ENCODE measurements at places on chromosomes 12 and 14.
A peak's percentile ranks its signal among the peaks of the same experiment; 100 is the strongest.

DNA sequence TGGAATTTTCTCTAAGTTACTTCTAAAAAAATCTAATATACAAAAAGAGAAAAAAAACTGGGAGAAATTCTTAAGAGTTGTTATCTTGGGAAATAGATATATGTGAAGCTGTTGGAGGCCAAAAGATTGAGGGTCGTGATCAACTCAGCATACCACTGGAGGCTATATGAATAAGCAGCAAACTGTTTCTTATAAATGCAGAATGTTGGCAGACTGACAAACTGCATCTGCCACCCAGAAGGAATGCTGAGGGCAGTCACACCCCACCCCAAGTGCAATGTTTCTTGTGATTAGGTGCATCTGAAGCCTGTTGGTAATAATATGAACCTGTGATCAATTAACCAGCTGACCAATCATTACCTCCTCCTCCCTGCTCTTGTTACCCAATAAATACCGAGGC is 818.6 kb upstream of the MGAT4C start:
- peak; percentile 1 for DNase-seq

DNA sequence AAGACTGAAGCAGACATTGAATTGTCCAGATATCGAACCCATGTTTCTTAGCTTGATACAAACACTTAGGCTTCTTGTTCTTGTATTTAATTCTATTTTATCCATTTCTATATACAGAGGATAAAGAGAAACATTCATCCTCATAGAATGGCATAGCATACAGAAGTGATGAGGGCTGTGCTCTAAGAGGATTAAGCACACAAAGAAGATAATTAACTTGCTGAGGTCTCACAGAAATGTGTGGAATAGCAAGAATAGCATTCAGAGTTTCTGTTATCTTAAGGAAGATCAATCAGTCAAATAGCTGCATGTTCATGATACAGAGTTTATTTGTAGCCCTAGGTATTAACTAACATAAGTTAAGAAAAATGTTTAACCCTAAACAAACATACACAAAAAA is 27.3 kb upstream of the STRAP start:
- no peak for DNase-seq

DNA sequence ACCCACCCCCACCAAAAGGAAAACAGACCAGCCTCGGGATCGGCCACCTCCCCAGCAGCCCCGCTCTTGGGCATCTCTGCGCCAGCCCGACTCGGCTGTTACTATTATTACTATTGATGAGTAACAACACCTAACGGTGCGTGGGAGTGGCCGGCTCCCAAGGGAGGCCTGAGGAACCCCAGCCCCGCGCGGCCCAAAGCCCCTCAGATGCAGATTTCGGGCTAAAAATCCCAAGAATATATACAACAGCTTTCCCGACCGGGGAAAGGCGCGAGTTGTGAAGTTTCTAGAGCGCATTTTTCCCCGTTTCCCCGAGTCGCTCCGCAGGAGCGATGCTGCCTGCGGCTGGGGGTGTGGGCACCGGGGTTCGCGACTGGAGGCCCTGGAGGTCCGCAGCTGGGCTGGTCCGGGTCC is 565 bp downstream of the NT5DC3 start:
- no peak for DNase-seq

DNA sequence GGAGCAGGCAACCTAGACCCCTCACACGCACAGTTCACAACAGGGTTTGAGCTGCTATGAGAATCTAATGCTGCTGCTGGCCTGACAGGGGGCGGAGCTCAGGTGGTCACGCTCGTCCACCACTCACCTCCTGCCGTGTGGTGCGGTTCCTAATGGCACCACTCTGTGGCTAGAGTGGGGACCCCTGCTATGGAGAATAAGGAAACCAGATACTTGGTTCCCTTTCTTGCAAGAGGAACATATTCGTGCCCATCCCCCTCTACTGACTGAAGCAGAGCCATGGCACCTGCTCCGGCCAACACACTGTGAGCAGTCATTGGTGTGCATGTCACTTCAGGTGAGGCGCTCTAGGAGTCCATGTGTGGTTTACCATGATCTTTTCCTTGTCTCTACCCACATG is 30.4 kb upstream of the RIMBP2 start:
- no peak for DNase-seq

GRCh38 chr14:97477353-97477752 is 680.2 kb downstream of the VRK1 start:
- DNase-seq: no peak

- no peak for DNase-seq
Observed at GRCh38 chr14:58848365-58848764, 210.6 kb downstream of the DACT1 start.

- DNase-seq: no peak
Observed at GRCh38 chr14:105432657-105433056, 13.0 kb downstream of the MTA1 start.

DNA sequence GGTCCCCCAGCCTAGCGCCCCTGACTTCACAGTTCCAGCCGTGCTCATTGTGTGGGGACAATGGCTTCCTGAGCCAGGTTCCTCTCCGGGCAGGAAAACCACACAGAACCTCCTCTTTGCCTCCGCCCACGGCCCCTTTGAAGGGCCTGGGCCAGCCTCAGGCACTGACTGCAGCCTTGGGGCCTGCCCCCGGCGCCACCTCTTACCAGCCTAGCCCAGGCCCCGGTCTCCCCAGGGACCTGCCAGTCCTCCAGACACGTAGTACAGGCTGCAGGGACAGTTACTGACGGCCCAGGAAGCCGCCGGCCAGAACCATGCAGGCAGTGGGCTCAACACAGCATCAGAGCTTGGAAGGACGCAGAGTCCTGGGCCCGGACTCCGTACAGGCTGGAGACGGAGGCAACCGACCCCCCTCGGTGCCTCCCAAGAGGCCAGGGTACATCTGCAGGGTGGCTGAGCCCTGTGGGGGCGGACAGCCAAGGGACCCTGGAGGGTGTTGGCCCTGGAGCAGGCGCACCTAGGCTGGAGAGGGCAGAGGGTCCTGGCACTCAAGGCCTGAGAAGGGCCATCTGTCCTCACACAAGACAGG is 20.9 kb upstream of the NUDT14 start:
- no peak for DNase-seq

GRCh38 chr14:27077214-27077613 is 479.4 kb upstream of the NOVA1 start:
- DNase-seq: no peak

DNA sequence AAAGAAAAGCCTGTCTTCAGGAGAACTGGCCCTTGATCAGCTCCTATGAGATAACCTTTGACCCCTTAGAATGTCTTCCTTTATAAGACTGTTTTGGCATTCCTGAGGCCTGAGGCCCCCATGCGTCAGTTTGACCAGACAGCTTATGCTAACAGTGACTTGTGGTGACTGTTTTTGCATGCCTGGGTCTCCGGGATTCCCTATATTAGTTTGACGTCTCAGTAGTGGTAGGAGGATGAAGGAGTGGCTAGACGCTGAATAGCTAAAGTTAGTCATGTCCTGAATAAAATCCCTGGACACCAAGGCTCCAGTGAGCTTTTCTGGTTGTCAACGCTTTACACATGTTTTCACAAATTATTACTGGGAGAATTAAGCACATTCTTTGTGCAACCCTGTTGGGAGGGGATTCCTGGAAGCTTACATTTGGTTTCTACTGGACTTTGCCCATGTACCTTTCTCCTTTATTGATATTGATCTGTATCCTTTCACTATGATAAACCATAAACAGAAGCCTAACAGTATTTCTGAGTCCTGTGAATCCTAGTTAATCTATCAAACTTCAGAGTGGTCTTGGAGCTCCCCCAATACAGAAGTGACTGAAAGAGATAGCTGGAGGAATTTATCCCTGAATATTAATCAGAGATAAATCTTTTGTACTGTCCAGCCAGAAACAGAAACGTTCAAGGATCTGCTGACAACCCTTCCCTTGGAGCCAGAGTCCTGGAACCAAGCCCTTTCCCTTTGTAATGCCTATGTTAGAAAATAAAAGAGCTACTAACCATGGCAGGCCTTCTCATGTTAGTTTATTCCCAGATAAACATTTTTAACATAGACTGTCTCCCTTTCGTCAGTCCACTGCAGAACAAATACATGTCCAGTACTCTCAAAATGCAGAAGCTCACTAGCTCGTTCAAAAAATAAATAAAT is 479.2 kb downstream of the RPS29 start:
- DNase-seq: no peak

DNA sequence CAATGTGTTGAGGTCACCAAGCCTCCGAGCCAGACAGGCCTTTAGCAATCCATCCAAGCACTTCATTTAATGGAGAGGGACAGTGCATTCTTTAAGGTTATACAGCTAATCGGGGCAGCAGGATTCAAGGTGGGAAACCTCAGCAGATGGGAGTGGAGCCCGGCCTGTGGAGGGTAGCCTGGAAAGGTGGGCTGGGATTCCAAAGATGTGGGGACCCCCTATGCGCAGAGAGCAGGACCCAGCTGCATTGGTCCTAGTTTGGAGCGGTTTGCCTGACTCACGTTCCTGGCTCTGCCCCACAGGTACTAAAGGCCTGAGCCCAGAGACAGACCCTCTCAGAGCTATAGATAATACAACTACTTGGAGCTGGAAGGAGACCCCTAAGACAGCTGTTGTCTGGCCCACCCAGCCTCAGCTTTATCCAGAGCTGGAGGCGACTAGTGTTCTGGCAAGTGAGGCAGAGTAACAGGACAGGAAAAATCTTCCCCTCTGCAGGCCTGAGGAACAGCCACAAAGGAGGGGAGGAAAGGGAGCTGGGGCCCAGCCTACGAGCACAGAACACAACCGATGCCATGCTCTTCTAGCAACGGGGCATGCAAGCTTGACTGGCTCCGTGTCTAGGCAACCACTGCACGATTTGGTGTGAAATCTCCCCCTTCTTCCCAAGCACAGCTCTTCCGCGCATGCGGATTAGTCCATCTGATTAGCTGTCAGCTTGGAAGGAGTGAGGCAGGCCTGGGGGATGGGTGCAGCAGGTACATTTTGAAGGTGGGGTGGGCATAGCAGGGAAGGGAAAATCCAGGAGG is 1.1 kb upstream of the MYH7 start:
- DNase-seq: no peak

DNA sequence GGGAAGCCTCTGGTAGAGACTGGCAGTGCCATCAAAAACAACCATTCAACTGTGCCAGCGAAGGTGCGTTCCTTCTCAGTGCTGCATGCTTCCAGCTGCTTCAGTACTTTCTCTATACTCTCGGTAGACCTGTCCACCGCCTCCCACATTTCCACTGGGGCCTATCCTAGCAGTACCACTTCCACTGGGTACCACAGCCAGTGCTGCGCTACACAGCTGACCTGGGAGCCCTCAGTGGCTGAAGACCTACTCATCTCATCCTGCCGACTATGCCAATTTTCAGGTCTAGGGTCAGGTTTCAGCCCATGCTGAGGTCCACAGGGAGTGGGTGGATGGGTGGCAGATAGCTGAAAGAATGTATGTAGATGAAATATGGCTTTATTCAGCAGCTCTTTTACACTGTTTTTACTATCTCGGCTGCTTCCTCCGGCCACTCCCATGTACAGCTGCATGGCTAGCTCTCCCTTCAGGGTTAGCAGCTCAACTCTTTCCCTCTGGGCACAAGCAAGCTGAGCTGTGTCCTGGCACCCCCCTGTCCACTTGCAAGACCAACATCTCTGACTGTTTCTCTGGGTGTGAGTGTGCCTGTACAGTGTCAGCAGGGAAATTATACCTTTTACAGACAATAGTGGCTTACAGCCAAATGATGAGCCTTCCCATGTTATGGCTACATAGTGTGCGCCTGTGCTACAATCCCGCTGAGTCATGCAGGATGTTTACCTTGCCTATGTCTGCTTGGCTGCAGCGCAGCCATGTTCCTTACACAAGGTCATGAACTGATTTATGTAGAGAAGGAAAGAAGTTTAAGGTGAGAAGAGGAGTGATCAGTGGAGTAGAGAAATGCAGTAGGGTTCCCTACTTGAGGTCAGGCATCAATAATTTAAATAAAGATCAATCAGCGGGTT is 125.7 kb upstream of the DDHD1 start:
- no peak for DNase-seq

DNA sequence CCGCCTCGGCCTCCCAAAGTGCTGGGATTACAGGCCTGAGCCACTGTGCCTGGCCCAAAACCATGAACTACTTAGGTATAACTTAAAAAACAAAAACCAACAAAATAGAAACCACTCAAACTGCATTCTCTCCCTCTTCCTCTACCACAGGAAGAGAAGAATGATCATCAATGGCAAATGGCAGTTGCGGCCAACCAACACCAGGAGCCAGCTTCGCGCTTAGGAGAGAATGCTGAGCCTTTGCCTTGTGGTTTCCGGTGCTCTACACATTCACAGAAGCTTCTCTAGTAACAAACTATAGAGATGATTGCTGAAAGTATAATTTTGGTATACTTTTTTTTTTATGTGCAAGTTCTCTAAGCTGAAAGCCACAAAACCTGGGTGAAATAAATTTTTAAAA is 17.1 kb downstream of the CATSPERB start:
- no peak for DNase-seq

DNA sequence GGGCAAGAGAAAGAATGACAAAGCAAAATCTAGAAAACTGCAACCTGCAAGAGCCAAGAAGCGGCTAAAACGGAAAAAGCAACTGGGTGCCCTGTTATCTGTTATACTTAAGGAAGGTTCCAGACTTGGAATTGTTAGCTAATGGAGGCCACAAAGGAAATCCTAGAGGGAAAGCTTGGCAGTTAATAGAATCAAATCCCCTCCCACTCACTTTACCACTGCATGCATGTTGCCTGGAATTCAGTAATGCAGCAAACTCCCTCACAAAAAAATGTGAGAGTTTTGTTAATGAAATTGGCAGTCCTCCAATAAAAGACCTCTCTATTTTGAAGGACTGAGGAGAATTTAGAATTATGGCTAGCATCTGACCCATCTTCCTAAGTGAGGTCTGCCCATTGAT is 164.2 kb upstream of the SOX5 start:
- no peak for DNase-seq

DNA sequence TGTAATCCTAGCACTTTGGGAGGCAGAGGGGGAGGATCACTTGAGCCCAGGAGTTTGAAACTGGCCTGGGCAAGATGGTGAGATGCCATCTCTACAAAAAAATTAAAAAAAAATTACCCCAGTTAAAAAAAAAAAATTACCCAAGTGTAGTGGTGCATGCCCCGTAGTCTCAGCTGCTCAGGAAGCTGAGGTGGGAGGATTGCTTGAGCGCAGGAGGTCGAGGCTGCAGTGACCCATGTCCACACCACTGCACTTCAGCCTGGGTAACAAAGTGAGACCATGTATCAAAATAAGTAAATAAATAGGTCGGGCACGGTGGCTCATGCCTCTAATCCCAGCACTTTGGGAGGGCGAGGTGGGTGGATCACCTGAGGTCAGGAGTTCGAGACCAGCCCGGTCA is 128.8 kb downstream of the VRK1 start:
- DNase-seq: no peak

DNA sequence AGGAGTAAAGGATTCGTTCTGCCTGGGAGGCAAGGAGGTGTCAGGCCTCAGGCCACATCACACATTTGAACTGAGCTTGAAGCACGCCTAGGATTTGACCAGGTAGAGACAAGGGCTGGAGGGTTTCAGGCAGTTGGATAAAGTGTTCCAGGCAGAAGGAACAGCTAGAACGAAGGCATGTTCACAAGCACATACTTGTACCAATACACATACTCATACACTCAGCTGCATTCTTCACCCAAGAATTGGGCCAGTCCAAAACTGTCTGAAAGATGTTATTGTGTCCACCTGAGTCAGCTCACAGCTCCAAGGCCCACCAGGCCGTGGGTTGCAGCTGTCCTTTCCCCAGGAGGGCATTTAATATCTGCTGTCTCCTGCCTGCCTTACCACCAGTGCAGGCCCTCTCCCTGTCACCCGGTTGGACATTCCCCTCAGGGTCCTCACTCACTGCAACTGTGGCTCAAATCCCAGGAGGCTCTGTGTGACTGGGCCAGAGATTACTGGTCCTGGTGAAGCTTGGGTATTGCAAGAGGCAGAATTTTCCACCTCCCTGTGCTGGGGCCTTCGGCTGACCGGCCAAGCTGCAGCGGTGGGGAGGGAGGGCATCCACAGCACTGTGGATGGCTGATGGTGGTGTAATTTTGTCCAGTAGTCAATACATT is 12.8 kb upstream of the AQP2 start:
- DNase-seq: no peak

All from AG09309 (cell line).